Karpas-422 (cell line): ENCODE measurements at places on chromosomes 7 and 10. TPM values are rescaled to one million over a fixed set of nuclear protein-coding genes. Genes with fewer than 3 reads are reported as not detected.

- no peak for DNase-seq
- H3K27ac ChIP-seq: no peak overlapping the region
- H3K27me3 ChIP-seq: no peaks in the 10 kb centered on the region
- H3K4me3 ChIP-seq: no peak overlapping the region
Measured at GRCh38 chr7:104621321-104621720, 292.9 kb downstream of the LHFPL3 start.

DNA sequence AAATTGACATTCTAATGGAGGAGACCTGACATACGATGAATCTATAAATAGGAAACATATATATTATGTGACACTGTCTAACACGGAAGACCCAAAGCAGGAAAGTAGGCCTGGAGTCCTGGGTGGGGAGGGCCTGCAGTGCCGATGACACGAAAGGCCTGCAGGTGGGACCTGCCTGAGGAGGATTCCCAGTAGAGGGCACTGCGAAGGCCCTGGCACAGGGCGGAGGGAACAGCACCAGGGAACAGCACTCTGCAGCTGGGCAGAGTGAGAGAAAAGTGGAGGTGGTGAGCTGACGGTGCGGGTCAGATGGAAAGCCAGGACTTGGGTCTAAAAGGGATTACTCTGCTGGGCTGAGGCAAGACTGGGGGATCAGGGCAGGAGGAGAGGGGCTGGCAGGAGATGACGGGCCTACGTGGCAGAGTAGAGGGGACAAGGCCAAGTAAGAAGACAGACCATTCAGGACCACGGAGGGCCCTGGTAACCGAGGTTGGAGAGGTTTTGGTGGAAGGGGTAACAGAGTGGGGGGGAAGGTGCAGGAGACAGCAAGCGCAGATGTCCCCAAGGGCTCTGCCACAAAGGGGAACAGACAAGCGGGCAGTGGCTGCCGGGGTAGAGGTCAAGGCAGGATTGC lies 8.1 kb downstream of the ZNF746 start:
- H3K27me3 ChIP-seq: no peaks in the 10 kb centered on the region
- no peaks in the 10 kb centered on the region for H3K4me1 ChIP-seq
- H3K27ac ChIP-seq: no peak overlapping the region
- peaks cover 44% of the 10 kb centered on the region for H3K36me3 ChIP-seq
- no peak for DNase-seq
- no peak overlapping the region for H3K4me3 ChIP-seq

- H3K27ac ChIP-seq: no peak overlapping the region
- H3K4me3 ChIP-seq: no peak overlapping the region
- H3K27me3 ChIP-seq: no peaks in the 10 kb centered on the region
- DNase-seq: peak; percentile 91
Measured at GRCh38 chr10:26890956-26891355, 30.2 kb upstream of the ABI1 start.

DNA sequence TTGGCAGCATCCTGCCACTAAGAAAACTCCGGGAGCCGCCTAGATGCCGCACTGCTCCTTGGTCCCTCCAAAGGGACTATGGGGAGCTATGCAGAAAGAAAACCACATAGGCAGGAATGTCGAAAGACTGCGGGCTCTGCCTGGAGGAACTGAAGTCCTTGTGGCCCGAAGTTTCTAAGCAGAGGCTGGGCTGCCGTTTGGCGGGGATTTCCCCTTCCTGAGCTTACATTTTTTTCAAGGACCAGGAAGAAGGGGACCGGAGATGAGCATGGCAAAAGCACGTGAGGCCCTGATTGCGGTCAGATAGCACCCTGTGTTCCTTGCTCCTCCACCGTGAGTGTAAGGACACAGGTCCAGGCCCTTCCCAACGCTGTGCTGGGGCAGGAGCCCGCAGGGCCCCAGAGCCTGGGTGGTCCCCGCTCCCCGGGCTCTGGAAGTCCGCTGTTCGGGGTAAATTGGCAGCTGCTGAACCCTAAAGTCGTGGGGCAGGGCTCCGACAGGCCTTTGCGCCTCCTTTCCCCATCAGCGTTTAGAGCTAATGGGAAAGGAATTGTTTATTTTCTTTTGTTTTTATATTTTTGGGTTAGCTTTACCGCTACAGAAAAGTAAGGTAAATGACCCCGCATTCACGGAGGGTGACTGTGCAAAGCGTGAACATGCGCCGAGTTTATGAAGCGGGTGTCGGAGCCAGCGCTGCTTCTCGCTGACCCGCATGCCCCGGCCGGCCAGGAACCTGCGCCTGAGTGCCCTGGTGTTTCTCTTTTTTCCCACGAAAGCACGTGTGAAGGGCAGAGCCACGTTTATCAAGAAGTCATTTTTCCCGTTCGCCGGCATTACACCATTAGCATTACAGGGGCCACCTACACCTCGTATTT lies 356.5 kb upstream of the ZNF32 start:
- no peaks in the 10 kb centered on the region for H3K27me3 ChIP-seq
- H3K27ac ChIP-seq: no peak overlapping the region
- no peaks in the 10 kb centered on the region for H3K36me3 ChIP-seq
- DNase-seq: no peak
- no peak overlapping the region for H3K4me3 ChIP-seq
- H3K4me1 ChIP-seq: peaks cover 4% of the 10 kb centered on the region

DNA sequence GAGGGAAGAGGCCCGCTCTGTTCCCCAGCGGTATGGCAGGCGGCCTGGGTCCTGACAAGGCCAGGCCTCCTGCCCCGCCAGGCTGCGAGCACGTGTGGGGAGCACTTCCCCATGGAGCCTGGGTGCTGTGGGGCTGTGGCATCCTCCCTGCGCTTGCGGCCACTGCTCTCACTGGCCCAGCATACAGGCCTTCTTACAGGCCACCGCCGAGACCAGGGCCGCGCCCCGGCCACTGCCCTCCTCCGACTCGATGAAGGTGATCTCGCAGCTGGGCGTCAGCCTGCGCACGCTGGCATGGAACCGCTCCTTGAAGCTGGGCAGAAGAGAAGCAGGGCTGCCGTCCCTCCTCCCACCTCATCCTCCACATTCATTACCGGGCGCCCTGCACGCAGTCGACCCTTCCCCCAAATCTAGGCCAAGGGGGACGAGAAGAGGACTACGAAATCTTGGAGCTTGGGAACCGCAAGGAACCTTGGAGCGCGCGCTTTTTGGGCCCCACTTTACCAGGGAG lies 3.9 kb upstream of the MYL7 start:
- no peaks in the 10 kb centered on the region for H3K36me3 ChIP-seq
- H3K4me3 ChIP-seq: no peak overlapping the region
- DNase-seq: no peak
- no peak overlapping the region for H3K27ac ChIP-seq

- H3K27ac ChIP-seq: no peak overlapping the region
- no peak overlapping the region for H3K4me3 ChIP-seq
- H3K36me3 ChIP-seq: no peaks in the 10 kb centered on the region
- no peak for DNase-seq
- no peaks in the 10 kb centered on the region for H3K27me3 ChIP-seq
Measured at GRCh38 chr7:55185941-55186609, 167.3 kb downstream of the EGFR start.

- no peaks in the 10 kb centered on the region for H3K27me3 ChIP-seq
- H3K36me3 ChIP-seq: peaks cover 25% of the 10 kb centered on the region; the same call in 1 of the 2 replicates
- H3K4me1 ChIP-seq: no peaks in the 10 kb centered on the region
- H3K4me3 ChIP-seq: no peak overlapping the region
- H3K27ac ChIP-seq: no peak overlapping the region
Measured at GRCh38 chr7:102097601-102098161, 189.0 kb upstream of the SH2B2 start.

LBX1 gene
- total RNA-seq: not detected in 2 replicates

DNA sequence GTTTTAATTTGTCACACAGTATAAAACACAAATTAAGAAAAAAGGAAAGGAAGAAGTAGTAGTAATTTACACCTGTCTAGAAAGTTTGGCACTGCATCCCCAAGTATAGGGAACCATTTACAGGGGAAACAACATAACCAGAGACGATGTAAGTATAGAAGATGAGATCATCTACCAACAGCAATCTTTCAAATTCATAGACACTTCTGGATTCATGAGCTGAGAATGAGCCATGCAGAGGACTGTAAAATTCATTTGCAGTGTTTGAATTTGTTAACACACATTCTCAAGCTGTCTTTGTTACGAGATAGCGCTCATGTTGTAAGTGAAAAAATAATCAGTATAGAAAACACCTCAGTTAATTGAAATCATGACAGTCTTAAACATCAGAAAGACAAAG lies 337.0 kb upstream of the MEOX2 start:
- no peaks in the 10 kb centered on the region for H3K4me1 ChIP-seq
- H3K27ac ChIP-seq: no peak overlapping the region
- no peak for DNase-seq
- no peak overlapping the region for H3K4me3 ChIP-seq
- H3K36me3 ChIP-seq: no peaks in the 10 kb centered on the region

DNA sequence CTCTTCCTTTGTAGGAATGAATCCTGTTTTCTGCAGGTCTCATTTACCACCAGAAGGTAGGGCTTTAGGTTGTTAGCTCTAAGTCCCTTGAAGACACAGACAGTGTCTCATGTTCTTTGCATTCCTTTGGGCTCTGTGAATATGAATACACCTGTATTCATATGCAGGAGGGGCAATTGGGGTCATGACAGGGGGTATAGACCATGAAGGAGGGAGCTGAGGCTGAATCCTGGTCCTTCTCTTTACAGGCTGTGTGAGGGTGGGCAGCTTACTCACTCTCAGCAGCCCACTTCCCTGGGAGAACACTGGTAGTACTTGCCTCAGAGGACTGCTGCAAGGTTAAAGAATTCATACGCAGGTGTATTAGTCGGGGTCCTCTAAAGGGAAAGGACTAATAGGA lies 267.2 kb upstream of the MGMT start:
- no peak overlapping the region for H3K4me3 ChIP-seq
- no peaks in the 10 kb centered on the region for H3K36me3 ChIP-seq
- H3K27ac ChIP-seq: no peak overlapping the region
- no peaks in the 10 kb centered on the region for H3K27me3 ChIP-seq
- no peaks in the 10 kb centered on the region for H3K4me1 ChIP-seq

GRCh38 chr7:120164-120991 lies 72.0 kb upstream of the FAM20C start:
- no peaks in the 10 kb centered on the region for H3K27me3 ChIP-seq
- H3K36me3 ChIP-seq: no peaks in the 10 kb centered on the region
- no peak overlapping the region for H3K4me3 ChIP-seq
- no peak overlapping the region for H3K27ac ChIP-seq
- DNase-seq: no peak
- H3K4me1 ChIP-seq: no peaks in the 10 kb centered on the region

- no peak overlapping the region for H3K27ac ChIP-seq
- H3K36me3 ChIP-seq: no peaks in the 10 kb centered on the region
- no peak for DNase-seq
- H3K4me3 ChIP-seq: no peak overlapping the region
- H3K27me3 ChIP-seq: no peaks in the 10 kb centered on the region
Measured at GRCh38 chr7:115274-115911, 77.0 kb upstream of the FAM20C start.

DNA sequence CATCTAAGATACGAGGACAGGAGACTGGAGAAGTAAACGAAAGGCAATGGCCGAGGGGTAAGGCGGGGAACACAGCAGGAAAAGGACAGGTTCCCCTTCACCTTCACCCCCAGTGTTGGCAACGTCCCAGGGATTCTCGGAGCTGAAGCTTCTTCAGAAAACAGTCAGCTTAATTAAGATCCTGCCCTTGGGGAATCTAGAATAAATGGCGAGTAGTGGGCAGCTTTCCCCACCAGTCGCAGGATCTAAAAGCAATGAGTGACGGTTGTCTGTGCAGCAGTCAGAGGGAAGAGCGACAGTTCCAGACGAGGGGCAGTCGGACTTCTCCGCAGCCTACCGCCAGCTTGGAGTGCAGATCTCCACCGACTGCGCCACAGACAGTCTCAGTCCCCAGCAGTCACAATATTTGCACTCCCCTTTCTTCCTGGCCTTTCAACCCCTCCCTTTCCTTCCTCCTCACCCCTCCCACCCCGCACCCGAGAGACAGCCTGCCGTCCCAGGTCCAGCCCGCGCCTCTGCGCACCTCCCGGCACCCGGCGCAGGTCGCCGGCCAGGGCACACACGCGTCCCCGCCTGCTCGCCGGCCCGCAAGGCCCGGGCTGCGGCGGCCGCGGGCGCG lies 10.9 kb upstream of the SP8 start:
- no peaks in the 10 kb centered on the region for H3K27me3 ChIP-seq
- H3K36me3 ChIP-seq: no peaks in the 10 kb centered on the region
- peak; percentile 41 for DNase-seq
- H3K4me1 ChIP-seq: peaks cover 5% of the 10 kb centered on the region

DNA sequence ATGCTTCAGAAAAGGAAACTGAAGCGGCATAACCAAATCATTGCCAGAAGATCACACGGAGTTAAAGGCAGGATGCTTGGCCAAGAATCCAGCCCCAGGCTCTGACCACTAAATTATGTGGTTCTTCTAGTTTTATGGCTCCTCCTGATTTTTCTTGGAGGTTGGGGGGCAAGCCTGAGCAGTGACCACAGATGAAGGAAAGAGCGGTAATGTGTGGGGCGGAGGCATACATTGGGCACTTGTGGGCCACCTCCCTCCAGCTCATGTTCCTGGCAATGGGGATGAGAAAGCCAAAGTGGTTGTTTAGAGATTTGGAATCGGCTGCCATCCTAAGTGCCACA lies 3.2 kb downstream of the TRPV6 start:
- no peaks in the 10 kb centered on the region for H3K4me1 ChIP-seq
- H3K27ac ChIP-seq: no peak overlapping the region
- H3K36me3 ChIP-seq: no peaks in the 10 kb centered on the region
- no peak for DNase-seq

- H3K4me1 ChIP-seq: no peaks in the 10 kb centered on the region
- H3K27me3 ChIP-seq: no peaks in the 10 kb centered on the region
- DNase-seq: peak; percentile 53
- H3K4me3 ChIP-seq: no peak overlapping the region
- no peaks in the 10 kb centered on the region for H3K36me3 ChIP-seq
Measured at GRCh38 chr7:46776790-46777189, 805.1 kb downstream of the TNS3 start.

- no peaks in the 10 kb centered on the region for H3K27me3 ChIP-seq
- no peak overlapping the region for H3K27ac ChIP-seq
- no peaks in the 10 kb centered on the region for H3K36me3 ChIP-seq
- H3K4me1 ChIP-seq: peaks cover 7% of the 10 kb centered on the region
- H3K4me3 ChIP-seq: no peak overlapping the region
Measured at GRCh38 chr7:67955061-67955460, 958.4 kb downstream of the TYW1 start.

GRCh38 chr7:24948739-24949138 lies 31.2 kb downstream of the OSBPL3 start:
- peak overlapping the region; percentile 54 for H3K27ac ChIP-seq
- no peaks in the 10 kb centered on the region for H3K27me3 ChIP-seq
- H3K4me1 ChIP-seq: peaks cover 95% of the 10 kb centered on the region

DNA sequence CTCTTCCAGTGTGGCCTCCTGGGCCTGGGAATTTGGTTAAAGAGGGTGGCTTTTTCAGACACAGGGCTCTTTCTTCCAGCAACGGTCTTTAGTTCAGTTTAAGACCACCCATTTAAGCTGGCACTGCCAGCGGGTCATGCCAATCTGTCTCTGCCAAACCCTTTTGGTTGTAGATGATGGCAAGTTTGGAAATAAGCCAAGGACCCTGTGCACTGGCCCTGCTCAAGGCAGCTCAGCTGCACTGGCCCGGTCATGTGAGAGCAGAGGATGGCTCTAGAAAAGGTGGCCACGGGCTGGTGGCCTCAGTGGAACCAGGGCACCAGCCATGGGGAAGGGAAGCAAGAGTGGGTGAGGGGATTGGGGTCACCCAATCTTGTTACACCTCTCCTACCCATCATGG lies 294.1 kb downstream of the GLRX3 start:
- no peaks in the 10 kb centered on the region for H3K36me3 ChIP-seq
- no peak for DNase-seq
- no peaks in the 10 kb centered on the region for H3K27me3 ChIP-seq
- no peaks in the 10 kb centered on the region for H3K4me1 ChIP-seq
